ENCODE measurements at places on chromosomes 6 and 20.

GRCh38 chr6:167995731-167996151 lies 1.7 kb upstream of the KIF25 start:
- no peak for DNase-seq

GRCh38 chr20:32842688-32843524 lies 15.8 kb upstream of the EFCAB8 start:
- DNase-seq = no peak

- no peak for DNase-seq
Observed at GRCh38 chr20:34675993-34676641, 775 bp downstream of the PIGU start.

- DNase-seq = peak; percentile 34
Observed at GRCh38 chr6:144581812-144582537, 296.8 kb downstream of the UTRN start.

DNA sequence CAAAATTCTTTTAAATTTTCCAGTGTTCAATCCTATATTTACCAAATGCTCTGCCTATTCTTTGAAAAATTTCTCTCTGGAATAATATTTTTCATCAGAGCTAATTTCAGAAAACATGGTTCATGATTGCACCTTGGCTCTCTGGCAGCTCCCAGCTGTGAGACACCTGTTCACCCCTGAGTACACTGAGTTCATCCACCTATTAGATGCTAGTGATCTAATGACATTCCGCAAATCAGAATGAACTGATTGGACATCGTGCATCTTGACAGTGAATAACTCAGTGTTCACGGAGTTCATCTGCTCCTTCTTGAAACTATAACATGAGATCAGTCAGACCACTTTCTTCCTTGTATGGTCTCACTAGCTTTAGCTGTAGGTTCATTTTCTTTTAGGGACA lies 3.9 kb upstream of the SHPRH start:
- no peak for DNase-seq

DNA sequence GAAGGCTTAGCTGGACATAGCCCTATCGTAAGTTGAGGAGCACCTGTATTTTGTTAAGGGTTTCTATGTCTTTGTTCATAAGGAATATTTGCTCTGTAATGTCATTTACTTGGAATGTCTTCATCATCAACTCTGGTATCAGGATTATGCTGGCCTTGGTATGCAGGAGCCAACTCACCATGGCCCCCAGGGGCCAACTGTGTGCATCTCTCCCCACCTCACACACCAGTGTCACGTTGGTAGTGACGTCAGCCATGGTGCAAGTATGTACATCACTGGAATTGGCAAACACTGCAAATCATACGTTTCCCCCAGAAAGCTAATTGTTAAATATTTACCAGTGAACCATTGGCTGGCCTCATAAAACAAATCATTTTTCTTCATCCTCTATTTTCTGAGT lies 70.8 kb downstream of the YTHDF1 start:
- no peak for DNase-seq

GRCh38 chr6:128560966-128561365 lies 40.6 kb upstream of the PTPRK start:
- DNase-seq = no peak

DNA sequence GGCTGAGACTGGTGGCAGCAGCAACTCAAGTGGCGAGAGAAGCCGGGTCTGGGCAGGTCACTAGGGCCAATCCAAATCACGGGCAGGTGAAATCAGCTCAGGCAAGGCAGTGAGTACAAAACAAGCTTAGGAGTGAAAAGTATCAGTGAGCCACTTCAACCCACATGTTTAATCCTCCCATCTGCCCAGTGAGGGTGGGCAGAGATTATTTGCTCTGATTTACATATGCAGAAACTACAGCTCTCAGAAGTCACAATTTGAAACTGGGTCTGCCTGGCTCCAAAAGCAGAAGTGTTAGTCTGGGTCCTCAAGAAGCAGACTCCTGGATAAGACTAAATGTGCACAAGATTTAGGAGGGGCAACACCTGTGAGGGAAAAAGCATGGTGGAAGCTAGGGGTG lies 173.7 kb upstream of the LRFN2 start:
- no peak for DNase-seq

GRCh38 chr20:55649254-55649653 lies 356.1 kb downstream of the CBLN4 start:
- no peak for DNase-seq

DNA sequence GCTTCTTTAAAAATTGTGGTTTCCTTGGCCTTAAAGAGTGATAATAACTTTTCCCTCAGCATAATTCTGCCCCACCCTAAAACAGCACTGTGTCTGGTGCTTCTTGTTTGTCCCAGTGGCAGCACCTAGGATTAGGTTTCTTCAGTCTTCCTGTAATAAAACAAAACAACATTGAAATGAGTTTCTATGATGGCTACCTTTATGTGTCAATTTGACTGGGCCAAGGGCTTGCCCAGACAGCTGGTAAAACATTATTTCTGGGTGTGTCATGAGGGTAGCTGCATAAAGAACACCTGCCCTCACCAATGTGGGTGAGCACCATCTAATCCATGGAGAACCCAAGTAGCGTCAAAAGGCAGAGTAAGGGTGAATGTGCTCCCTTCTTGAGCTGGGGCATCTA lies 117.8 kb downstream of the QRSL1 start:
- DNase-seq = no peak

DNA sequence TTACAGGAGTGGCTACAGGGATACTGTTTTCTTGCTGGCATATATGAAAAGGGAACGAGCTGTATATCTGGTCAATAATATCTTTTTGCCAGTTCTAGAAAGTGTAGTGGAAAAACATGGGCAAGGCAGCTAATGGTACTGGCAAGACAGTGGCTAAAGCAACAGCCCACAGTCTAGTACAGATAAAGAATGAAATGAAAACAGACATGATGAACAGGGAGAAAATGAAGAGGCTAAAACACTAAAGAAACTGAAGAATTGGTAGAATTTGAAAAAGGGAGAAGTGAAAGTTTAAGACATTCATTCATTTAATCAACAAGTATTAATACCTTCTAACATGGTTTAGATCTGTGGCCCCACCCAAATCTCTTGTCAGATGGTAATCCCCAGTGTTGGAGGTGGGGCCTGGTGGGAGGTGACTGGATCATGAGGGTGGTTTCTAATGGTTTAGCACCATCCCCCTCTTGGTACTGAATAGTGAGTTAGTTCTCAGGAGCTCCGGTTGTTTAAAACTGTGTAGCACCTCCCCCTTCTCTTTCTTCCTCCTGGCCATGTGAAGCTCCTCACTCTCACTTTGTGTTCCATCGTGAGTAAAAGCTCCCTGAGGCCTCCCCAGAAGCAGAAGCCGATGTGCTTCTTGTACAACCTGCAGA lies 18.1 kb downstream of the FAM184A start:
- no peak for DNase-seq

- no peak for DNase-seq
Observed at GRCh38 chr6:147507162-147508041, 1.1 kb upstream of the SAMD5 start.

GRCh38 chr6:137836788-137837187 lies 30.3 kb upstream of the TNFAIP3 start:
- DNase-seq = no peak

- no peak for DNase-seq
Observed at GRCh38 chr6:72522735-72523141, 99.1 kb upstream of the KCNQ5 start.

- DNase-seq = no peak
Observed at GRCh38 chr20:32834972-32835371, 15.2 kb downstream of the MAPRE1 start.

- no peak for DNase-seq
Observed at GRCh38 chr6:86331265-86331840, 606.0 kb upstream of the HTR1E start.

GRCh38 chr6:162379757-162380409 lies 347.7 kb downstream of the PRKN start:
- no peak for DNase-seq

- no peak for DNase-seq
Observed at GRCh38 chr6:116714761-116715160, 33.8 kb downstream of the KPNA5 start.

DNA sequence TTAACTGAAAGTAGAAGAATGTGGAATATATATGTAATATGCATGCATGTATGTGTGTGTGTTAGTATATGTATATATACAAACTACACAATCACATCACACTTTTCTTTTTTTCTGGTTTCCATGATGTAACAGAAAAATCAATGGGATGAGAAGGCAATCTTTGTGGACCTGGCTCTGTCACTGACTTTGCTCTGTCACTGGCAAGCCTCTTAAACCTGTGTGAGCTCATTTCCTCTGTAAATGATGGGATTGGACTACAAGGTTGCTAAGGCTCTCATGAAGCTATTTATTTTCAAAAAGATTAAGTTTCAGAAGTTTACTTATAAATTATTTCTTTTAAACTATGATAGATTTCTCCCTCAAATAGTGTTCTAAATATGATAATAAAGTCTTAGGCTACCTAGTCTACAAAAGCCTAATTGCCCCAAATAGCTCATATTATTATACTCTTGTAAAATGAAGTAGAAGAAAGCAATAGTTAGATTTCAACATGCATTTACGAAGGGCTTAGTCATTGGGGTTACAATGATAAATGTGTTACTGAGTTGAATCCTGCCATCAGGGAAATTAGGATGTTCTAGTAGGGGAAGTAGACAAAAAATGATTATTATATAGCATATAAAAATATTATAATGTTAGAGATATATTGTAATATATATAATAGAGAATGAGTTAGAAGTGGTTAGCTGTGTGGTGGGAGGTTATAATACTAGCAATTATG lies 129.3 kb downstream of the AFG1L start:
- DNase-seq = no peak

GRCh38 chr6:158476389-158476788 lies 83.5 kb upstream of the TMEM181 start:
- no peak for DNase-seq

DNA sequence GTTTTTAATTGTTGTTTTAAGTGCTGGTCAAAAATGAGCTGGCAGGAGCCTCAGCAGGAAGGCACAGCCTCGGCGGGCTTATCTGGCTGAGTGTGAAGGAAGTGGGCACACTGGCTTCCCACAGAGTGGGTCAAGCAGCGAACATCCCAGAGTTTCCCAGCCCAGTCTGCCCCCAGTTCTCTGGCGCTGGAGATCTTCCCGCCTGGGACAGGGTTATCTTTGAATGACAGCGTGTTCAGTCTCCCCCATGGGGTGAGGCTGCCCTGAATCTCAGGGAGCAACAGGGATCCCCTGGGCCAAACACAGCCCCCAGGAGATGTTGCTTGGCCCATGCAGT lies 122.2 kb upstream of the PTPN1 start:
- no peak for DNase-seq

- DNase-seq = no peak
Observed at GRCh38 chr6:42599558-42599957, 35.7 kb downstream of the UBR2 start.

DNA sequence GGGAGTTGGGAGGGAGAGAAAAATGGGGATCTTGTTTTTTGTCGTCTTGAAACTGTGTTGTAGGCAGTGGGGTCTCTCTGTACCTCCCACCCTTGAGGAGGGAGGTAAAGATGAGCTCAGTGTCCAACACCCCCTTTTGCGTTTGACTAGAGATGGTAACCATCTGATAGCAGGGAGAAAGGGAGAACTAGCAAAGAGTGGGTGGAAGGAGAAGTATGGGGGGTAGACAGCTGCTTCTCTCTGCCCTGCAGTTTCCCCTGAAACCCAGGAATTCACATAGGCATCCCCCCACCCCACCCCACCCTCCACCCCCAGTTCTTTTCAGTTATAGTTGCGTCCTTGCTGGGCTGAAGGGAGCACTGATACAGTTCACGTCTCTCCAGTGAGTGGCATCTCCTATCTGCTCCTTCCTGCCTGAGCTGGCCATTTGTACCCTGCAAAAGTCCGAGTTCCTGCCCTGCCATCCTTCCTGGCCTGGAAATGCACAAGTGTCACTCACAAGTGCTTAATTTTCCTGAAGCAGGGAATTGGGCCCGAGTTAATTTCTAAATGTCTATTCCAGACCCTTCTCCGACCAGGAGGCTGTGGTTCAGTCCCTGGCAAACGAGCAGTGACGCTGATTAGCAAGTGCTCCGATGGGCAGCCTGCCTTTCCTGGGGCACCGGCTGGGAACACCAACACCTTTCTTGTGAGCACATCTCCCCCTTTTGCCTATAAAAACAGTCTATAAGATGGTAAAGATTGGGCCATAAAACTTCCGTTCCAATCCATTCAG lies 1.5 kb downstream of the SIRPA start:
- DNase-seq = no peak

DNA sequence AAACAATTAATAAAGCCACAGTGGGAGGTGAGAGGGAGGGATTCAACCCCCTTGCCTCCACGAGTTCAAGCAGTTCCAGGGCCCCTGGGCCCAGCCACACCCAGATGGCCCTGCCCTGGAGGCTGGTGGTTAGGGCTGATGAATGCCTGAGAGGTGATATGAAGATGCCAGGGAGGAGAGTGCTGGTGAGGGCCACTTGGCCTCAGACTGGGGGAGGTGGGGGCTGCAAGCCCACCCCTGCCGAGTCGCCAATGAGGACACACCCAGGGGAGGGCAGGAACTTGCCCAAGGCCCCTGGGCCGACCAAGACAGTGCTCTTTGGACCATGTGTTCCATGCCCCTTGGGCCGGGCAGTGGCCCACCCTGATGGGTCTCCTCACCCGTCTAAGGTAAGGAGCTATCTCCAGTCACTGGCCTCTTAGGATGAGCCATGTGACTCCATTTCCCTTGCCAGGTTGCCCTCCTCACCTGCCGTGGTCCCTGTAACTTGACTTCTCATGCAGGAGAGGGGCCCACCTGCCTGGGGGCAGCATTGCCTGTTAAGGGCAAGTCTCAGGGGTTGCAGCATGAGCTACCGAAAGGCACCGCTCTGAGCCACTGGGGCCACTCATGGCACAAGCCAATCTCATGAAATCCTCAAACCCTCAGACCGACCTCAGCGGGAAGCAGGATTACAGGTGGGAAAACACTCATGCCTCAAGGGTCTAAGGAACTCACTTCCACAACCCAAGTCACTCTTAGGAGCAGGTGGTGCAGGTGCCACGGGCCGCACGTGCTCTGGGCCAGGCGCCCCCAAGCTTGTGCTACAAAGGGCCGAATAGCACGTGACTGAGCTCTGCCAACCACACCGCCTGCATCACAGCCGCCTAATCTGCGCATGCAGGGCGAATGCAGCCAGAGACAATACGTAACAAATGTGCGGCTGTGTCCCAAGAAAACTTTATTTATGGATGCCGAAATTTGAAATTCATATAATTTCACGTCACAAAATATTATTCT lies 147.4 kb upstream of the MLN start:
- DNase-seq = no peak

GRCh38 chr20:22070610-22071058 lies 365.2 kb downstream of the PAX1 start:
- no peak for DNase-seq

DNA sequence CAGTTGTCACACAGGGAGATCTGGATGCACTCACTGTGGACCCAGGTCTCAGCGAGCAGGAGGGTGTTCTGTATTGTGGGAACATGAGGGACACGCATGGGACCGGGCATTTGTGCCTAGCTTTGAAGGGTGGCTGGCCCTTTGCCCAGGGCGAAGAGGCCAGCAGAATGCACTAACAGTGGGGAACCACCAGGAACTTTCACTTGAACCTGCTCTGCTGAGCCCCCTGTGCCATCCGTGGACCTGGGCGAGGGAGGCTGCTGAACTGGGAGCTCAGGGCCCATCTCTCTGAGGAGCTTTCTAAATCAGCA lies 1.2 kb upstream of the ULBP2 start:
- no peak for DNase-seq
